Neural crest cell (in vitro differentiated cells): ENCODE measurements at places on chromosomes 1 and 21.

DNA sequence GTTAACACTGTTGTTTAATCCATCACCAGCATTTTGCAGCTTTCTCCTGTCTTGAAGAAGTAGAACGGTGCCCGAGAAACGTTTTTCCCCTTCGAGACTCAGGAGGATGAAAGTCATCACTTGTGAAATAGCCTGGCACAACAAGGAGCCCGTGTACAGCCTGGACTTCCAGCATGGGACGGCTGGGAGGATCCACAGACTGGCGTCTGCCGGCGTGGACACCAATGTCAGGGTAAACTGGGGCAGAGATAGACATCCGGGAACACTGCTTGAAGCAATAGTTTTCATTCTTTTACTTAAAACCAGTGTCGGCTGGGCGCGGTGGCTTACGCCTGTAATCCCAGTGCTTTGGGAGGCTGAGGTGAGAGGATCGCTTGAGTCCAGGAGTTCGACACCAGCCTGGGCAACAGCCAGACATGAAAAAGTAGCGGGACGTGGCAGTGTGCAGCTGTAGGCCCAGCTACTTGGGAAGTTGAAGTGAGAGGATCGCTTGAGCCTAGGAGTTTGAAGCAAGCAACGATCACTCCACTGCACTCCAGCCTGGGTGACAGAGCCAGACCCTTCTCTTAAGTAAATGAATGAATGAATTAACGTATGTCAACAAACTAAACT, 945 bp downstream of the CHAF1B start:
- no peak for DNase-seq

DNA sequence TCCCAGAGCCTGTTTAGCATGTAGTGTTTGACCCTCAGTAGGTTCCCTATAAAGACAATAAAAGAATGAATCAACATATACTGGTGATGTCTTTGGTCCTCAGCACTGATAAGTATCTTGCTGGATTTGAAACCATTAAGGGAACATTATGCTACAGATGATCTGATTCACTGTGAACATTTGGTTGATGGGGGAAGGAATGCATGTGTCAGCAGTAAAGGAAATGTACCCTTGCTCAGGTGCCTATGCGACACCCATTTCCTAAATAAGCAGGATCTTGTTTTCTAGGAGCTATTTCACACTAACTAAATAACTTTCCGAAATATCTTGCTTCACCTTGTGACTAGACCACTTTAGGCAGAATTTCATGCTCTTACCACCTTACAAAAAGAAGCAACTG, 13.0 kb downstream of the TEX38 start:
- no peak for DNase-seq

GRCh38 chr1:50424045-50424883, 1.0 kb upstream of the DMRTA2 start:
- no peak for DNase-seq

- no peak for DNase-seq
These were observed 349.6 kb downstream of the SMYD3 start for GRCh38 chr1:246157516-246157915.

- no peak for DNase-seq
These were observed 11.6 kb upstream of the GJA9 start for GRCh38 chr1:38892976-38893375.

GRCh38 chr1:198776602-198777029, 137.8 kb downstream of the PTPRC start:
- DNase-seq: no peak

DNA sequence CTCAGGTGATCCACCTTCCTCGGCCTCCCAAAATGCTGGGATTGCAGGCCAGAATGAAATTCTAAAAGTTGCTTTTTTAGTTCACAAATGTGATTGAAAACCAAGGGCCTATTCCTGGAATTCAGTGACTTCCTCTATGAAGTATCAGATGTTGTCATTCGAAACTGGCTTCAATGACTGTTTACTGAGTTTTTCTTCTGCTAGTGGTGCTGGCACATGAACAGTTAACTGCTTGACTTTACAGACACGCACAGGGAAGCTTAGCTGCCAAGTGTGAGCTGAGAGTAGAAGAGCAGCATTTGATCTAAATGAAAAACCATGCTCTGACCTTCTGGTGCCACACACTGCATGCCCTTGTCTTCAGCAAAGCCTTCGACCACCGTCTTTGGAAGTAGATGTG, 32.8 kb upstream of the AJAP1 start:
- DNase-seq: no peak

- DNase-seq: no peak
These were observed 1.1 kb upstream of the GTF2B start for GRCh38 chr1:88892357-88892877.

GRCh38 chr21:18524097-18524880, 120.7 kb upstream of the TMPRSS15 start:
- DNase-seq: no peak

- no peak for DNase-seq
These were observed 199.5 kb downstream of the AJAP1 start for GRCh38 chr1:4853904-4854303.

GRCh38 chr21:26120828-26121227, 49.7 kb downstream of the APP start:
- no peak for DNase-seq

GRCh38 chr1:182170891-182171461, 109.5 kb upstream of the ZNF648 start:
- DNase-seq: no peak

DNA sequence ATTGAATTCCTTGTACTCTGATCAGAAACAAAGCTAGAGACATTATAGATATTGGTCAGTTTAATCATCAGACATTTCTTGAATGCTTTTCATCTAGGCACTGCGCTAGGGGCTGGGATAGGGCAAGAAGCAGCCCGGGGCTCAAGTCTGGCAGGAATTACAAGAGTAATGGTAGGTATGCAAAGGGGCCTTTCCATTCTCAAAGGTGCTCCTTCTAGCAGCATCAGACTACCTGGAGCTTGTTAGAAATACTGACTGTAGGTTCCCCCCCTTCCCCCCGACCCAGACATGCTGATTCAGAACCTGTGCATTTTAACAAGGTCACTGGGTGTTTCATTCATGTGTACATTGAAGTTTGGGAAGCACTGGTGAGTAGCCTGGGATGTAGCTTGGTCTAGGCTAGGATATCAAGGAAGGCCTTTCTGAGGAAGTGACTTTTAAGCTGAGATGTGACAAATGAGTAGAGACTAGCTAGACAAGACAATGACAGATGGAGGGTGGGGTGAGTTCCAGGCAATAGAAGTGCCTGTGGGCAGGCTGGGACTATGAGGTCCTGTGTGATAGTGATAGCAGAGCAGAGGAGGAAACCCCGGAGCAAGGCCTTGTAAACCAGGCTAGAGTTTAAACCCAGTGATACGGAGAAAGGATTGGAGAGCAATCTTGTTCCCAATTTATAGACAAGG, 26.3 kb downstream of the NFASC start:
- DNase-seq: no peak

DNA sequence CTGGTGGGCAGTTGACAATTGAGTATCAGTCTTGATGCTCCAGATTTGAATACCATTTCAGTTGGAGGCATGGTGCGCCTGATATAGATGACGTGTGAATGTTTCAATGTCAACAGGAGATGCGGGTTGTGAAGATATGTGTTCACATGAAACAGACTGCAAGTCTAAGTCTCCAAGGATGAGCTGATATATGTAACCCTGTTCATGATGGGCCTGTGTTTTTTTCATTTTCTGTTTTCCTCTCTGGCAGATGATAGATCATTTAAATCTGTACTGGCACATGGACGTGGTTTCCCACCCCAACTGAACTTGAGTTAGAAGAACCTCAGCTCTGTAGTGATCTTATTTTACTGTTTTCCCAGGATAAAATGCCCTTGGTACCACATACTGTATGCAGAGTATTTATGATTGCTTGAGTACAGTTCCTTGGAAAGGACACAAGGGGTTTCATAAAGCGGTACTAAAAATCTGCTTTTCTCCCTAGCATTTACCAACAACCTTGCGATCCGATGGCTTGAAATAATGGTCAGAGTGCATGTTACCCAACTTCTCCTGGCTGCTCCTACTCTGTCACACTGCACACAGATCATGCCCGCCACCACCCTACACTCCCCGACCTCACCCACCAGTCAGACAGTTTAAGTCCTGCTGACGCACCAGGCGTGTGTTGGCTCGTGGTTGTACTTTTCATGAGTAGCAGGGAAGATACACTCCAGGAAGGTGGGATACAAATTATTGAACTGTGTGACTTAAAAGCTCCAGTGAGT, 131.1 kb downstream of the NFIA start:
- no peak for DNase-seq

DNA sequence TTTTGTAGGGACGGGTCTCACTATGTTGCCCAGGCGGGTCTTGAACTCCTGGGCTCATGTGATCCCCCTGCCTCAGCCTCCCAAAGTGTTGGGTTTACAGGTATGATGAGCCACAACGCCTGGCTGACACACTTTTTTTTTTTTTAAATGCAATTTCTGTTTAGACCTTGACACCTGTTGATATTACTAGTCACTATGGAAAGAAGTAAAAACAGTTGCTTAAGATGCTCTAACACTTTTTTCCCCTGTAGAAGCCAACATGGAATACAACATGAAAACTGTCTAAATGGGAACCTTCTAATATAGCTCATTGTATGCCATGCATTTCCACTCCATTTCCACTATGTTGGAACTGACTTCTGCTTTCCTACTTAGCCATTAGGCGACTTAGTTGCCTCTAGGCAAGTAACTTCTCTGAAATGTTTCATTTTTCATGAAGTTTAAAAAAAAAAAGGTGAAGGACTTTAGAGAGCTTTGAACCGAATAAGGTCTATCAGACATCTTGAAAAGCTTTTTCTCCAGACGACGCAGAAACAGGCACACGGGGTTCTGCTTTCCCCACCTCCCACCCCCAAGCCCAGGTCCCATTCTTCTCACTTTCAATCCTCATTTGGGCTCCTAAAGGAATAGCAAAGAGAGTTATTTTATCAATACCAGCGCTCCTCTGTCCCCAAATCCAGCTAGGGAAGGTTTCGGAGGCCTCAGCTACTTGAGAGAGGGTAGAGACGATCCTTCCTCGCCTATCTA, 648 bp upstream of the DR1 start:
- no peak for DNase-seq

DNA sequence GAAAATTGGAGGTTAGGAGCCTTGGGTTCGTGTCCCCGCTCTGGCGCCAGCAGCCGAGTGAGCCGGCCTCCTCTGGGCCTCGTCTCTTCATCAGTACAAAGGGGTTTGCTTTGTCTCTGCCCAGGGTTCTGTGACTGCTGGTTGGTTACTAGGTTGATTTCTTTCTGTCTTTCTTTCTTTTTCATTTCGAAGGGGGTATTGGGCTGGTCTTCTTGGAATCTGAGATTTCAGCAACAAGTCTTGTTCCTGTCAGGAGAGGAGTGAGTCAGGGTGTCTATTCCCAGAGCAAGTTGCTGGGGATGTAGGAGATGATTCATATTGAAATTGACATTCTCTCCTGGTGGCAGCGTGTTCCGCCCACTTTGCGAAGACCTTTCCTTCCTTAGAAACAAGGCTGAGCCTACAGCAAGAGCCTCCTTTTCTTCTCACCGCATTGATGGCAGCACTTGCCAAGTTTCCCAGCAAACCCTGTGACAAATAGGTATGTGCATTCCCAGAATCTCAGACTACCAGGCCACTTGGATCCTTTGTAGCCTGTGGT, 79.2 kb downstream of the MAN1C1 start:
- no peak for DNase-seq

- DNase-seq: no peak
These were observed 68.3 kb upstream of the KIF26B start for GRCh38 chr1:245086389-245086969.

GRCh38 chr1:207826557-207827487, 75.0 kb downstream of the CD46 start:
- no peak for DNase-seq

- no peak for DNase-seq
These were observed 86.2 kb downstream of the NGF start for GRCh38 chr1:115251856-115252255.

DNA sequence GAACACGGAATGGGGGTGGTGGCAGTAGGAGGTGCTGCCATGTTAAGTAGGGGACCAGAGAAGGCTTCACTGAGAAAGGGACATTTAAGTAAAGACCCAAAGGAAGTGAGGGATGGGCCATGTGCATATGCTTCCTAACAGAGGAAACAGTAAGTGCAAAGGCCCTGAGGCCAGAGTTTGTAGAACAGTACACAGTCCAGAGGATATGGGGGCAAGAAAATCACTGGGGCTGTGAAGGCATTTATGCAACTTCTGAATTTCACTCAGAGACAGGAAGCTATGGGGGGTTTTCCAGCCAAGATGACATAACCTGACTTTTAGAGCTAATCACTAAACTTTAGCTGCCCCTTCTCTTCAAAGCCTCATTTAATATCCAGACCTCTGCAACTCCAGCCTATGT, 202.5 kb upstream of the EDN2 start:
- DNase-seq: no peak
